ENCODE measurements at places on chromosomes 12 and 14.

GRCh38 chr14:72701237-72701565, 192.7 kb downstream of the DPF3 start:
- DNase-seq = no peak

- no peak for DNase-seq
Measured at GRCh38 chr12:84891106-84891838, 21.3 kb downstream of the SLC6A15 start.

DNA sequence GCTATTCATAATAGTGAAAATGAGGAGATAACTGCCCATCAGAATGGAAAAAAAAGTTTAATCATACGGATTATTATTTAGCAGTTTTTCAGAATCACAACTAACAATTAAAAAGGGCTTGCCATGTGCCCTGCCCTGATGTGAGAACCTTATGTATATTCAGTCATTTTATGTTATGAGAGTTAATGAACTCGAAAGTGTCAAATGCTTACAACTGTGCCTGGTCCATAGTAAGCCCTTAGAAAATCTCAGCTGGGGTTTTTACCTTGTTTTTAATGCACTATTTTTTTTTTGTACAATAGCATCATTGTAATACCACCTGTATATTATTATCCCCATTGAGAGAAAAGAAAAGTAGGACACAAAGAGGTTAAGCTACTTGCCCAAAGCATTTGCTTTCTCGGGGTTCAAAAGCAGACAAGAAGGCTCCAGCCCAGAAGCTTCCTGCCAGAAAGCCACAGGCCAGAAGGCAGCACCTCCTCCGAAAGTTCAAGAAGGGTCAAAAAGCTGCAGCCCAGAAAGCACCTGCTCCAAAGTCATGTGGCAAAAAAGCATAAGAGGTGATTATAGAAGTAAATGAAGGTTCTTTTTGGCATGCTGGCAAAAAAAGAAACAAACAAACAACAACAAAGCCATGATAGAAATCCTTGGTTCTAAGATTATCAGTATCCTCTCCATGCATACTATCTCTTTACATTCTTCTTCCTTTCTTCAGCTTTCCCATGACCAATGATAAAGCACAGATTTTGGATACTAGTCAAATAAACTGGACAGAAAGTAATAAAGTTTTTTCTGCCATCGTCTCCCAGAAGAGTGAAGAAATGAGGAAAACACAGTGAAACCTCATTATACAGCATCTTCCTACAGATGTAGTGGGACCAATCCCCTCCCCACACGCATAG, 59.1 kb upstream of the NAP1L1 start:
- DNase-seq = no peak

DNA sequence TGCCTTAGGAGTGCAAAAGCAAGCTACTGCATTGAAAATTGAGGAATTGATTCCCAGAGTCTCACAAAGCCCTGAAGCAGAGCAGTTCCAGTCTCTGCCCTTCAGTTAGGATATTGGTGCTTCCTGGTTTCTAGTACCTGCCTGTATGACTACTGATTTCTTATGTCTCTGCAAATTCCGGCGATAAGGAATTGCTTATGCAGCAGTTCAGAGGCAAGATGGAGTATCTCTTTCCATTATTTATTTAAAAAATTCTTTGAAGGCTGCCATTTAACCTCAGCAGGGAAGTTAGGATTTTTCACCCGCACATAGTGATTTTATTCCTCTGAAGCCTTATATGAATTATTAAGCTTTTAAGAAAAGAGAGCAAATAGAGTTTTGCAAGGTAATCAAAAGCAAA, 184.9 kb upstream of the SSTR1 start:
- DNase-seq = no peak

DNA sequence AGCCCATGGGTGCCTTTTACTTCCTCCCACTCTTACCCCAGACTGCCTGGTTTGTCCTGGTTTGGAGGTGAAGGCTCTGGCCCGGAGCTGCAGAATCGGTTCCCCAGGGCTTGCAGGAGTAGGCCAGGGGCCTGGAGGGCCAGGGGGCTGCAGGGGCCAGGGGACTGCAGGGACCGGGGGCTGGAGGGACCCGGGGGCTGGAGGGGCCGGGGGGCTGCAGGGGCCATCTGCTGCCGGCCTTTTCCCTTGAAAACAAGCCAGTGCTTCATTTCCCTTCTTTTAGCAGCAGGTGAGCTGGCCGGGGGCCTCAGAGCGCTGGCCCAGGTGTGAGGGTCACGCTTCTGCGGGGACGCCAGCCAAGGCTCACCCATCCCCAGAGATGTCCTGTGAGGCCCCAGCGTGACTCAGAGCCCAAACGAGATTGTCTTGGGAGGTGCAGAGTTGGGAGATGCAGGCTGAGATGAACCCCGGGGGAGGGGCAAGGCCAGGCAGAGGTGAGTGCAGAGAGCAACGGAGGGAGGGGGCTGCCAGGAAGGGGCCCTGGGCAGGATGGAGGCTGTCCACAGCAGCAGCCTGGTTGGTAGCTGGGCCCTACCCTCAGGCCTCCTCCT, 154.9 kb downstream of the KIF26A start:
- no peak for DNase-seq
